ENCODE measurements at places on chromosomes 1 and 21.

GRCh38 chr21:42465008-42465802 lies 30.8 kb downstream of the RSPH1 start:
- DNase-seq = no peak

- no peak for DNase-seq
These were observed 44.6 kb downstream of the PTPRC start for GRCh38 chr1:198683449-198683848.

DNA sequence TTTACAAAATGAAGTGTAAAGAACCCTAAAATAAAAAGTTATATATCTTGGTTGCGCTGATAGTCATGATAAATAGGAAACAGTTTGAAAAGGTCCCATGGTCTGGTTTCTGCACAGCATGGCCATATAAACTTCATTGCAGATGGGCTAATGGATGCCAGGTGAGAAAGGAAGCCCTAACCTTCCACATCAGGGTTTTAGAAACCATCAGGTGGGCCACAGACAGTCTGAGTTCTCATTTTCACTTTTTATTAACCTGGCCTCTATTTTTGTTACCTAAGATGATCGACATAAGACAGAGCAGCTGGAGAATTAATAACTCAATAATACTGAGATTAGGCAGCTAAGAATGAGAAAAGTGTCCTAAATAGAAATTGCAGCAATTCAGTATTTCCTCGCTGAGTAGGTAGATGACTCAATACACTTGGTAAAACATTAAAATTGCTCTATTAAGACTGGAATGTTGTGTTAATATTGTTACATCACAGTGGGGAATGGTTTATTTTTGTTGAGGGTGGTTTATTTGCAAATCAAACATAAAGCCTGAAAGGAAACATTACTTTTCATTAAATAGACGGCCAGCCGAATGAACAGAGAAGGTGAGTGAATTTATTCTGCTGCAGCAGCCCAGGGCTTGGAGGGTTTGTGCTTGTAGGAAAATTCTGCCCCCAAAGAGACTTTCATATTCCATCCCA lies 21.1 kb downstream of the C1orf21 start:
- DNase-seq = peak; percentile 31

DNA sequence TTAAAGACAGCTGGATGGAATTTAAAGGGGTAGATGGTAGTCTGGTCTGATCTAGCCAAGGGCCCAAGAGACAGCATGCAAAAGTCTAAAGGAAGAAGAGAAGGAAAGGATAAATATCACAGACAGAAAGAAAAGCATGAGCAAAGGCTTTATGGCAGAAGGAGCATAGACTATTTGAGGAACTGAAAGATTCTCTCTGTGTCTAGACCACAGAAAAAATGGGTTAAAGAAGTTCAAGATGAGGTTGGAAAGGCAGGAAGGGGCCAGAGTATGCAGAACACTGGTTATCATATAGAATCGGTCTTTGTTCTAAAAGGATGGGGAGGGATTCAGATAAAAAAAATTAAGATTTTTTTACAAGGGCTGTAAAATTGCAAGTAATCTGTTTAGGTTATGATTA lies 136.8 kb upstream of the SGIP1 start:
- DNase-seq = no peak
